ENCODE measurements at places on chromosomes 16 and 17. TPM values are rescaled to one million over a fixed set of nuclear protein-coding genes. Genes with fewer than 3 reads are reported as not detected.

Gene ITGAD
- total RNA-seq: not detected

Gene DNAI2
- total RNA-seq: not detected

Gene PLEKHG4
- total RNA-seq: 19.7 TPM

Gene RPRML
- total RNA-seq: not detected

Data from kidney epithelial cell (primary cell).